ENCODE measurements at places on chromosomes 1 and 21. TPM values are rescaled to one million over a fixed set of nuclear protein-coding genes. Genes with fewer than 3 reads are reported as not detected.

GRCh38 chr1:203342192-203342940 lies 8.6 kb downstream of the FMOD start:
- peaks cover 15% of the 10 kb centered on the region for H3K4me1 ChIP-seq
- H3K4me3 ChIP-seq, result no peak overlapping the region

DNA sequence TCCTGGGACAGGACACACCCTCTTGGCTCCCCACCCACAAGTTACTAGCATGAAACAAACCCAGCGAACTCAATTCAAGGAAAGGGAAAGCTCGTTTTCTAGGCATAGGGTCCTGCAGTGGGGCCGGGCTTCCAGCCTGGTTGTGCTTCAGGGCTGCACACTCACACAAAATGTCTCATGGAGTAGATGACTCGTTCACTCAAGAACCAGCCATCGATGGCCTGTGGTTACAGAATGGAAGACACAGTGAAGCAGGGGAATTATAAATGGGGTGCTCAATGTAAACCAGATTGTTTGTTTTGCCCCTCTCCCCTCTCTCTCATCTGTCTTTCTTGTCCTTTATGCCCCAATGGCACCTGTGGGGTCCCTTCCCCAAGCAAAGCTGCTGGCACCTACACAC lies 56.0 kb upstream of the COX20 start:
- peaks cover 4% of the 10 kb centered on the region for H3K27me3 ChIP-seq
- H3K27ac ChIP-seq, result no peak overlapping the region
- H3K36me3 ChIP-seq, result no peaks in the 10 kb centered on the region
- H3K4me1 ChIP-seq, result no peaks in the 10 kb centered on the region
- no peak overlapping the region for H3K4me3 ChIP-seq
- no peak for DNase-seq

DNA sequence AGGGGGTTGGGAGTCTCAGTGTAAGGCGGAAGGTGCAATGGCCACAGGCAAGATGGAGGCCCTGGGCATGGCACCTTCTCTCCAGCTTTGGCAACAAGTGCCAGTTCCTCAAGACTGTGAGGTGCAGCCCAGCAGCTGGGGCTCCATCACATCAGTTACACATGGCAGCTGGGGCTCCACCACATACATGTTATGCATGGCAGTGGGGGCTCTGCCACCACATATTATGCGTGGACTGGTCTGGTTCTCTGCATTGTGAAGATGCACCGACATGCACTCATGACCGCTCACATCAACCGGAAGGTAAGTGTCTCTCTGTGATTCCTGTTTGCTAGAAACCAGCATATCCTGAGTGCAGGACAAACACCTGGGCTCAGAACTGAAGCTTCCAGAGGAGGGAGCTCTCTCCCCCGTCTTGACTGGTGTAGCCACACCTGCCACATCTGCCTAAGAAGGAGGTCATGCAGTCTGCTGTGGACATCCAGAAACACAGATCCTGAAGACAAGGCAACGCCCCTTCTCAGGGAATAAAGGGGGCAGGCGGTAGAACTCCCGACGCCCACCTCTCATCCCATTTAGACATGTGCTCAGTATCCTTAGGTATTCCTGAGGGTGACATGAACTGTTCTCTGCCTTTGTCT lies 104.1 kb upstream of the TMPRSS2 start:
- peaks cover 11% of the 10 kb centered on the region for H3K27me3 ChIP-seq
- H3K4me3 ChIP-seq, result no peak overlapping the region
- DNase-seq, result no peak

GRCh38 chr1:244833734-244834542 lies 1.5 kb upstream of the COX20 start:
- H3K36me3 ChIP-seq, result peaks cover 14% of the 10 kb centered on the region
- peak; percentile 12 for DNase-seq
- peak overlapping the region; percentile 100 for H3K27ac ChIP-seq
- no peaks in the 10 kb centered on the region for H3K27me3 ChIP-seq

- peak within 1 kb of the TSS; percentile 93 for H3K4me3 ChIP-seq
- peaks cover 30% of the 10 kb centered on the region for H3K4me1 ChIP-seq
- DNase-seq, result peak; percentile 55
- H3K36me3 ChIP-seq, result peaks cover 2% of the 10 kb centered on the region
- no peaks in the 10 kb centered on the region for H3K27me3 ChIP-seq
Measured at GRCh38 chr1:168136709-168137514, at the start of gene GPR161. Gene GPR161 (minus strand): TSS chr1:168136930. CDS start chr1:168104850, 32,080 bp downstream.

DNA sequence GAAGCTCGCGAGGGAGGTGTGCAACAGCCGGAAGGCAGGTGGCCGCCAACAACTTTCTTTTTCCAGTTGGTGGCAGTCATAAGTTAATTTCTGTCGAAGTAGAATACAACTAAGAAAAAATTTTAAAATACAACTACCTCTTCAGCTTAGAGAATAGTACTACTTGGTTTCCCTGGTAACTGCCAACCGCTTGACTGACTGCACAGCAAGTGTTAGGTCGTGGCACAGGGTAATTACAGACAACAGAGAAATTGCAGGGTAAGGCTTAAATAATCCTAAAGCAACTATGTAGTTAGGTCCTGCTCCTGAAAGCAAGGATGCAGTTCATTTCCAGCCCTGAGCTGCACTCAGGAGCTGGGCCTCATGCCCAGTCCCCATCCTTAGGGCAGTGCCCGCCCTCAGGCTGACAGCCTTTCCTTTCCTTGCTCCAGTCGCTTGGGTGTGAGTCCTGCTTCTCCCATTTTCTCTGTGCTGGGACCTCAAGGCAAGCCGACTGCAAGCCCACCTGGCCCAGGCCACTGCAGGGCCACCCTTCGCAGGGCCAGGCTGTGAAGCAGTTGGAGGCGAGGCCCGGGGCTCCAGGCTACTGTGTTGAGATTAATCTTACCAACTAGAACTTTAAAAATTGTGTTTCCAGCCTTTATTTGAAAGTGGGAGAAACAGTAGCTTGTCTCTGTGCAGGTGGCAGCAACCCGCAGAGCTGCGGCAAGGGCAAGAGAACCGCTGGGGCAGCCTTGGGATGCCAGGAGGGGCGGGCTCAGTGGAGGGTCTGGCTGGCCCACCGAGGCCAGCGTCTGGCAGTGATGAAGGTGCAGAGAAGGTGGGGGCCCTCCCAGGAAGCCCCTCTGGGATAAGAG lies 148.3 kb downstream of the PCBP3 start:
- no peaks in the 10 kb centered on the region for H3K36me3 ChIP-seq
- H3K4me1 ChIP-seq, result peaks cover 3% of the 10 kb centered on the region
- no peak overlapping the region for H3K4me3 ChIP-seq
- DNase-seq, result no peak

DNA sequence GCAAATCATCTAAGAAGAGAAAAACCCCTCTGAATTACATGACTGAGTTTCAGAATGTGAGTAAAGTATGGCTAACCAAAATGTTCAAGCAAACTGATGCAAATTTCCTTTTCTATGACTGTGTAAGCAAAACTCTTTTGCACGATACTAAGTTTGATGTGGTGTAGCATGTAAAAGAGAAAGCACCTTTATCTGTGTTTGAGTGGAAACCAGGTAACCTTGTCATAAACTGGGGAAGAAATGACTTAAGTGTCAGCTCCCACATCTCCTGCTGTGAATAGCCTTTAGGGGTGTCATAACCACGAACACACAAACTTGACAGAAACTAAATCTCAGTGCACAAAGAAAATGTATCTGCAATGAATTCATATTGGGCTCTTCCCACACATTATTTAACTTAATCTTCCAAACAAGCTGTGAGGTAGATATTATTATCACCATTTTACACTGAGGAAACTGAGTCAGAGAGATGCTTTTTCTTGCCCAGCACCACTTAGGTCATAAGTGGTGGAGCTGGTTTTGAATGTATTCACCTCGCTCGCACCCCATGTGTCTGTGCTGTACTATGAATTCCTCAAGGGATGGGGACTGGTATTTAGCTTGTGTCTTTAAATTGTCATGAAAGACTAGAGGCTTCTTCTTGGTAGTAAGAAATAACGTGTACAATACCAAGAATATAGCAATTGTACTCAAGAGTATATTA lies 32.9 kb upstream of the IL12RB2 start:
- no peaks in the 10 kb centered on the region for H3K27me3 ChIP-seq
- DNase-seq, result no peak
- H3K4me3 ChIP-seq, result no peak overlapping the region
- H3K36me3 ChIP-seq, result no peaks in the 10 kb centered on the region
- no peak overlapping the region for H3K27ac ChIP-seq

DNA sequence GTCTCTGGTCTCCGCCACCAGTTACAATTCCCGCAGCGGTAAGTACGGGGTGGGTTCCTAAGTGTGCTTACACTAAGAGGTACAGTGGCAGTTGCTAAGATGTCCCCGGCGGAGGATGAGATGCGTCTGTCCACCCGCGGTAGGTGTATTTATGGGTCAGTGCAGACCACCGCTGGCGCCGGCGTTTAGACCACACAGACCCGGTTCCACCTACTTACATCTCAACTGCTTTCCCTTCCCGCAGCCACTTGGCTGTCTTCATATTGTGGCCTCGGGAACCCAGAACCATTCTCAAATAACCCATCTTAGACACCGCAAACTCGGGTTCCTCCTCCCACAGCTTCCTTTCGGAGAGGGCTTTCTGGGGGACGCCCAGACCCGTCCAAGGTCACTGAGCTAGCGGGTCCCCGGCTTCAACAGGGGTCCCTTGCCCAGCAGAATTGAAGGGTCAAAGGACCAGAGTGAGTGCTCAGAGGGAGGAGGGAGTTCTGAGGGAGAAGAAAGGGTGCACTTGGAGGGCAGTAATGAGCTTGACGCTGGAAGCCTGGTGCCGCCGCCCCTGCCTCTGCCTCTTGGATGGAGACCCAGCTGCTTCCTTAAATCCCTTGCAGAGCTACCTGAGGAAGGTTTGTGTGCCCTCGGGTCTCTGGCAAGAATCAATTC lies 8.6 kb downstream of the NR5A2 start:
- DNase-seq, result no peak
- H3K27me3 ChIP-seq, result peaks cover 20% of the 10 kb centered on the region

- DNase-seq, result no peak
- H3K36me3 ChIP-seq, result no peaks in the 10 kb centered on the region
- peaks cover 6% of the 10 kb centered on the region for H3K4me1 ChIP-seq
- H3K4me3 ChIP-seq, result no peak overlapping the region
- H3K27ac ChIP-seq, result no peak overlapping the region
Measured at GRCh38 chr1:207972337-207972736, 61.4 kb upstream of the CD34 start.

DNA sequence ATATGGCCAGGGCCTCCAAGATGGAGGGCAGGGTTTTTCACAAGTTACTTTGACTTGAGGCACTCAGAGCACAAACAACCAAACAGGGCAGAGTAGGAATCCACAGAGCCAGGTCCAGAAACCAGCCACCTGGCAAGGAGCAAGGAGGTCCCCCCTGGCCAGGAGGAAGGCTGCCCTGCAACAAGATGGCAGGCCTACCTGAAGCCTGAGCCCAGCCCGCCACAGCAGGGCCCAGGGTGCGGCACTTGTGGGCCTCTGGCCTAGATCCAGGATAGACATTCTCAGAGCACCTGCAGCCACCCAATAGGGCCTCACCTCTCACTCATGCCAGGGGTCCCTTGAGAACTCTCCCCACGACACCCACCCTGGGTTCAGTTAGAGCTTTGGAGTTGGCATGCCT lies 11.5 kb downstream of the SH3BGRL3 start:
- H3K4me1 ChIP-seq, result no peaks in the 10 kb centered on the region
- H3K27me3 ChIP-seq, result no peaks in the 10 kb centered on the region
- peaks cover 4% of the 10 kb centered on the region for H3K36me3 ChIP-seq
- no peak overlapping the region for H3K4me3 ChIP-seq
- no peak overlapping the region for H3K27ac ChIP-seq
- DNase-seq, result no peak

Gene RHCE
- not detected for total RNA-seq

Gene OR2L8
- total RNA-seq, result not detected
